ENCODE measurements at places on chromosomes 12 and 14.

DNA sequence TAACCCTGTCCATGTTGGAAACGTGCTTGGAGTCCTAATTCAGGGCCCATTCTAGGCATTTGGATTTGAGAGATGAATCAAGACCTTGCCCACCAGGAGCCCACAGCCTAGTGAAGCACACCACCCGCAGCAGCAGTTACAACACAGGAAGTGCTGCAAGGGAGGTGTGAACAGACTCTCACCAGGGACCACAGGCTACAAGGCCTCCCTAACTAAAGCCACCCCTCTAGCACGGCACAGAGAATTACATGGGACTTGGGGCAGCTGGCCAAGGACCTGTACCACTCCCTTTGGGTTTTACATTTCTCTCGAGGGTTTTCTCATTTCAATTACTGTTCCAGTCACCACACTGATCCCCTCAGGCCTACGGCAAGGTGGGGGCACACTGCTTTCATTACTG is 49.5 kb upstream of the FOXN3 start:
- DNase-seq = no peak

GRCh38 chr12:122368361-122369073 is 54.0 kb downstream of the CLIP1 start:
- peak; percentile 42 for DNase-seq

GRCh38 chr12:2417481-2418160 is 364.8 kb downstream of the CACNA1C start:
- DNase-seq = no peak

DNA sequence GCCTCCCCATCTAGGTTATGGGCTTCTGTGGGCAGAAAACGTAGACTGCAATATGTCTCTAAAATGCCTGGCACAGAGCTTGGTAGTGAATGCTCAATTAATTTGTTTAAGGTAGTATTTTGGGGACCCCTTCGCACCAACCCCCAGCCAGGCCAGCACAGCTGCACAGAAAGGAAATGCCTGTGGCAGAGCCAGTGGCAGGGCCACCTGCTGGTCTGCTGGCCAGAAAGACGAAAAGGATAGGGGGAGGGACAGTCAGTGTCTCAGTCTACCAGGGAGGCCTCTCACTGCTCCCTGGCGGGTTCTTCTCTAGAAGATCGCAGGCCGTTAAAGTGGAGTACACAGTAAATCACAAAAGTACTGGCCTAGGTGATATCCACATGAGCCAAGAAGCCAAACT is 3.5 kb downstream of the RAB15 start:
- DNase-seq = no peak

DNA sequence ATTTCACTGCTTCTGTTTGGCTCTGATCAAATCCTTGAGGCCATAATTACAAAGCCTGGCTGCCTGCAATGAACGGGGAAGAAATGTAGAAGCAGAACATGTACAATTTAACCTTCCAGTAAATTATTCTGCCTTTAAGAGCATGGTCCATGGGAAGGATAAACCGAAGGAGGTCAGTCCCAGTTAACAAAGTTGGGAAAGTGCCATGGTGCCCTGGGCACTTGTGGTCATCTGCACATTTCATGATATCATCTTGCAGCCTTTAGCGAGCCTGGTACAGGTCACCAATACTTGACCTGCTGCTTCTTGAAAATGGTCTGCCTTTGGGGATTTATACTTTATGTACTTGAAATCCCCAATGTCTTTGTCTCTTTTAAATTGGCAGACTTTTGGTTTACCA is 175.9 kb upstream of the KITLG start:
- DNase-seq = no peak

DNA sequence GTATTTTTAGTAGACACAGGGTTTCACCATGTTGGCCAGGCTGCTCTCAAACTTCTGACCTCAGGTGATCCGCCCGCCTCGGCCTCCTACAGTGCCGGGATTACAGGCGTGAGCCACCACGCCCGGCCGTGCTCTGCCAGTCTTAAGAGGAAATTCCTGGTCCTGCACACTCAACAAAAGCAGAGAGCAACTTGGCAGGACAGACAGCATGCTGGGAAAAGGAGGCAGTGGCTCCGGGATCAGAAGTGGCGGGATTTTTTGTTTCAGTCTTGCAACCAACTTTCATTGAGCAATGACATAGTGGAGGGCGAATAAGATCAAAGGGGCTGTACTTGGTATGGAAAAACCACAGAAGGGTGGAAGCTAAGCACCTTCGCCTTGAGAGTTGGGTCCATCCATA is 2.1 kb downstream of the CKAP4 start:
- no peak for DNase-seq

DNA sequence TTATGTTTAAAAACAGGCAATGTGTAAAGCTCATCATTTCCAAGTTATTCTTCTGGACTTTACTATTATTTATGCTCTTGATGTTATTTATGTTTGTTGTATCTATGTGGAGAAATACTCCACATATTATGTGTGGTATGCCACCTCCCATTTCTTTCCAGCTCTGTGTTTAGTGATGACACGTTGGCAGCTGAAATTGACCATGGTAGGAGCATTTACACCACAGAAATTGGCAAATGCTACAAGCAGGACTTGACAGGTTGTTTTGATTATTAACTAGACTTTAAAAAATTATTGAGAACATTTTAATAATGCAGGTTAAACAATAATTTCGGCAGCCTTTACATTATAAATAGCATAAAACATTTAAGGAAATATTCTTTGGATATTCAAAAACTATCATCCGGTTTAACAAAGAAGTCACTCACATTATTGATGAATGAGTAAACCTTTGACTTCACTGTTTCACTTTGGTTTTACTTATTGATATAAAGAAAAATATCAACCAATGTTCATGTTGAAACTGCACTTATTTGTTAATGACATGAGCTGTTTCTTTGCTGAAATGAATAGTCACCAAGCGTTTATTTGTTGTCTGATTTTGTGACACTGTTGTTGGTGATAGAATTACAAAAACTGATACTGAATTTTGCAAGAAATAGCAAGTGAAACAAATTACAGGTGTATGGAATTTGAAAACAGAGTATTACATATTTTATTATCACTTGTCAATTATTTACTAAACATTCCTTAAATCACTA is 76.8 kb downstream of the HMGA2 start:
- no peak for DNase-seq

GRCh38 chr14:22105006-22105623 is 431.5 kb upstream of the OR4E1 start:
- no peak for DNase-seq

GRCh38 chr12:70292017-70292776 is 49.0 kb downstream of the CNOT2 start:
- no peak for DNase-seq

DNA sequence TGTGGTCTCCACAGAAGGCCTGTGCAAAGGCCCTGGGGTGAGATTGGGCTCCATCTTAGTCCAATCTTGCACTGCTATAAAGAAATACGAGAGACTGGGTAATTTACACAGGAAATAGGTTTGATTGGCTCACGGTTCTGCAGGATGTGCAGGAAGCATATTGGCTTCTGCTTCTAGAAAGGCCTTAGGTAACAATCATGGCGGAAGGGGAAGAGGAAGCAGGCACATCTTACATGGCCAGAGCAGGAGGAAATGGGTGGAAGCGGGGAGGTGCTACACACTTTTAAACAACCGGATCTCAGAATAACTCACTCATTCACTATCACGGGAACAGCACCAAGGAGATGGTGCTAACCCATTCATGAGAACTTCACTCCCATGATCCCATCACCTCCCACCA is 55.4 kb downstream of the FAR2 start:
- DNase-seq = no peak

DNA sequence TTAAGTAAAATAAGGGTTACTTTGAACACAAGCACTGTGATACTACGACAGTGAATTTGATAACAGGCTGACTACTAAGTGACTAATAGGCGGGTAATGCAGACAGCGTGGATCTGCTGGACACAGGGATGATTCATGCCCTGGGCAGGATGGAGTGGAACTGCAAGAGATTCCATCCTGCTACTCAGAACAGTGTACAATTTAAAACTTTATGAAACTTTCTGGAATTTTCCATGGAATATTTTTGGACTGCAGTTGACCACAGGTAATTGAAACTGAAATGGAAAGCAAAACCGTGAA is 46.0 kb downstream of the YEATS4 start:
- DNase-seq = peak; percentile 78

DNA sequence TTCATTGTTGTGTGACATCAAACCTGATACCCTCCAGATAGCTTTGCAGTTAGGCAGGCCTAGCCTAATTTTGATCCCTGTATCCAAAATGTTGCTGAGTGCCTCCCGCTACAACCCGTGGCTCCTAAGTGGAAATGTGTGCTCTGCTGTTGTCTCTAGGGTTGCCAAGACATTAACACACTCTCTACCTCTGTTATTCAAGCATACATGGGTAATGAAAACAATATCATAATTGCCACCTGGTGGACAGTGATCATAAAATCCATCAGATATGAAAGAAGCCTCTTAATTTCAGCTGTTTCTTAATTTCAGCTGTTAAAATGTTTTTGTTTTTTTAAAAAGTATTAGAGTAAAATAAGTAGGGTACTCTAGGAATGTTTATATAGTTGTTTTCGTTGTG is 93.5 kb downstream of the PLEKHA5 start:
- DNase-seq = peak; percentile 47

- DNase-seq = peak; percentile 75
Measured at GRCh38 chr14:74685921-74686678, 26.8 kb downstream of the AREL1 start.

DNA sequence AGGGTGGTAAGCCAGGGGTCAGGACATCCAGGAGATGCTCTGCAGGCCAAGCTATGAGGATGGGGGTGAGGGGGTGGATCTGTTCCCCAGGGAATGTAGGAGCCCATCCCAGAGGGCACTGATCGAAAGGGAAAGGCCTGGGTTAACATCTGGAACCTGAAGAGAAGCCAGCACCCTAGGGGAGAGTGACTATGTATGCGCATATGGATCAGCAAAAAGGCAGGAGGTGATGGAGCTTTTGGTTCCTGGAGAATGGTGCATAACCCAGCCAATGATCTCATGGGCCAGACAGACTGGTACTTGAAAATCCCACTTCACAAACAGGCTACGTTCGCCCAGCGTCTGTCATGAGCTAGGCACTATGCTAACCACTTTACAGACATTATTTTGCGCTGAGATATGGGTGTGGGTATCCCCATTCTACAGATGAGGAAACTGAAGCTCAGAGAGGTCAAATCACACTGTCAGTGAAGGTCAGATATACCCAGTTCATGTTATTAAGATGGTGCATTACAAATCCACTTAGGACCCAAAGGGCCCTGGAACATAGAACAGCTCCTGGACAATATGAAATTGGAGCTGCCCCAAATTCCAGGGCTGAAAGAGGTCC is 1.6 kb downstream of the CCDC63 start:
- DNase-seq = no peak

DNA sequence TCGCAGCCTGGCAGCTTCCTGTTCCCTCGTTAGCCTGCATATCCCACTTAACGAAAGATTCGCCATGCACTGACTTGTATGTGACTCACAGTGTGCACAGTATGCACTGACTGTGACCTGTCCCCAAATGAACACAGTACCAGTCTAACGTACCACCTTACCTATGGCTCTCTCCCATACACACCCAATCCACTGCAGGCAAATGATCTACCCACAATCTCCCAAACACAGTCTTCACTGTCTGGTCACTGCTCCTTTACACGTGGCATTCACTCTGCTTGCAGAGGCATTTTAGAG is 163.5 kb upstream of the EEA1 start:
- no peak for DNase-seq

- DNase-seq = no peak
Measured at GRCh38 chr14:67491285-67491684, 2.8 kb upstream of the TMEM229B start.

DNA sequence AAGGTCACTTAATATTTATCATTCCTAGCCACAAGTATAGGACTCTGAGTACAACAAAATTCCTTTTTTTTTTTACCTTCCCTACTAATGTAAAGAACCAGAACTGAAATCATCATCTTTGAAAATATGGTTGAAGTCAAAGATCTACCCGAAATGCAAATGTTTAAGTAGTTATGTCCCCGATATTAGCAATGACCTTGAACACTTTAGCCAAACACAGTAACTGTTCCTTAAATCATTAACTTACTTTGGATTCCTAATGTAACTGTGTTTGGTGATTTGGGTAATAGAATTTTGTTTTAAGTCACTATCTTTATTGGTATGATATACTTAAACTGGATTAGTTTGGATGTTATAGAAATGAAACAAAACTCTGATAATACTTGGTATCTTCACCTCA is 14.4 kb downstream of the ITPR2 start:
- no peak for DNase-seq

DNA sequence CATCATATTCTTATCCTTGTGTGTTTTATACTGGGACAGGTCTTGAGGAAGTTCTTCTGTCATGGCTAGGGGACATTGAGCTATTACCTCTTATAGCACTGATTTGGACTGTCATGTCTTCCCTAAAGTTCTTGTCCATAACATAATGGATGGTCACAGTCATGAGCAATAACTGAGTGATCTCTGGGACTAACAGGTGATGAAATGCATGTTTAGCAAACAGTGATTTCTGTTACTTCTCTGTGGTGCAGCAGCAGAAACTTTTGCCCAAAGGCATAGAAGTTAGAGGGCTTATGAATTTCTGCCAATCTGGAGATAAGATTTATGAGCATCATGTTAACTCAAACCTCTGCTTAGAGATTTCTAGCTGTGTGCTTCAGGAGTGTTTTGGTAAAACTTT is 5.9 kb downstream of the ADIPOR2 start:
- no peak for DNase-seq

DNA sequence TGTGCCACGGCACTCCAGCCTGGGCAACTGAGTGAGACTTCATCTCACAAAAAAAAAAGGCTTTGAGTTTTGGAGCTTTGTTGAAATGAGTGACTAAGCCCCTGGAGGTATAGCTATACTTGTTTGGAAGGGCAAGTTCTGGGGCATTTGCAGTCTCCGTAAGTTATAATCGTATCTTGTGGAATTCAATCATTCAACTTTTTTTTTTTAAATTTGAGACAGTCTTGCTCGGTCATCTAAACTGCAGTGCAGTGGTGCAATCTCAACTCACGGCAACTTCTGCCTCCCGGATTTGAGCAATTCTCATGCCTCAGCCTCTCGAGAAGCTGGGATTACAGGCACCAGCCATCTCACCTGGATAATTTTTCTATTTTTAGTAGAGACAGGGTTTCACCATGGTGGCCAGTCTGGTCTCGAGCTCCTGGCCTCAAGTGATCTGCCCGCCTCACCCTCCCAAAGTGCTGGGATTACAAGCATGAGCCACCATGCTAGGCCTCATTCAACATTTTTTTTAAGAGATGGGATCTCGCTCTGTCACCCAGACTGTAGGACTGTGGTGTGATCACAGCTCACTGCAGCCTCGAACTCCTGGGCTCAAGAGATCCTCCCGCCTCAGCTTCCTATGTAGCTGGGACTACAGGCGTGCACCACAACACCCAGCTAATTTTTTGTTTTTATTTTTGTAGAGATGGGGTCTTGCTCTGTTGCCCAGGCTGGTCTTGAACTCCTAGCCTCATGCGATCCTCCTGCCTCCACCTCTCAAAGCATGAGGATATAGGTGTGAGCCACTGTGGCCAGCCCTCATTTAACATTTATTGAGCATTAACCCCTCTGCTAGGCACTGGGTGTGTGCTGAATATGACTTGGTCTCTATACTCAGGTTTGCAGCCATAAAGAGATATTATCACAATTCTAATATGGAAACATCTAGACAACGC is 133.7 kb upstream of the MAP1LC3B2 start:
- DNase-seq = no peak
